ENCODE measurements at places on chromosomes 12 and 14.

DNA sequence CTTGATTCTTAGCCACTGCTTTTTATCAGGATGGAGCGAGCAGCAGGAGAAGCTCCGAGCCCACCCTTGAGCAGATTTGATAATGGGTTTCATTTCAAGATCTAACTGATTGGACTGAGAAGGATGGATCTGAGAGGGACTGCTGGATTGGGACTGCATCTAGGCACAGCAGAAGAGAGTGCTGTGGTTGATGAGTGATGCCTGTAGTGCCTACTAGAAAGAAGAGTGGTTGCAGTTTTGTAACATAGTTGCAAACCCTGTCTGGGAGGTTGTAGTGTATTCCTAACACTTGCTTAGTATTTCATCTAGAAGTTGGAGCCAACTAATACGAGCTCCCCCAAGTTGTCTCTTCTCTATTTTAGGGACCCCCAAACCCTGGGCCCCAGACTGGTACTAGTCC is 88.7 kb downstream of the ASCL1 start:
- DNase-seq, result no peak

GRCh38 chr12:14567351-14568162 is at the start of gene PLBD1:
Gene PLBD1, minus strand, starts transcription at chr12:14567883. Its CDS starts 187 bp downstream, at chr12:14567696.
- DNase-seq, result peak; percentile 0

DNA sequence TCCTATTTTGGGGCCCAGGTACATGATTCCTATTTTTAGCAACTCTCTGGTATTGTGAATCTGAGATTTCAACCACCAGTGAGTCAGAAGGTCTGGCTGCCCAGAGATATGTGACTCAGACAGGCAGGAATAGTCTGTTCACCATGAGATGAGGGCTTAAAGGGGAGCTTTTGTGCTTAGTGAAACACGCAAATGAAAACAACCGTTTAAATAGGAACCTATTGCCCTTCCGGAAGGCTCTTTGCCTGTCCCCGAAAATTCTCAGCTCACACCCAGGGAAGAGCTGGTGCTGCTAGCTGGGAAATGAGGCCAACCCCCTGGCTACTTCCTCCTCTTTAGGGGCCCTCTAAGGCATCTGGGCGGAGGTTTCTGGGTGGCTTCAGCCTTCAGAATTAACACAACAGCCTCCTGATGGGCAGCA is 283.6 kb downstream of the CACNA1C start:
- DNase-seq, result no peak

DNA sequence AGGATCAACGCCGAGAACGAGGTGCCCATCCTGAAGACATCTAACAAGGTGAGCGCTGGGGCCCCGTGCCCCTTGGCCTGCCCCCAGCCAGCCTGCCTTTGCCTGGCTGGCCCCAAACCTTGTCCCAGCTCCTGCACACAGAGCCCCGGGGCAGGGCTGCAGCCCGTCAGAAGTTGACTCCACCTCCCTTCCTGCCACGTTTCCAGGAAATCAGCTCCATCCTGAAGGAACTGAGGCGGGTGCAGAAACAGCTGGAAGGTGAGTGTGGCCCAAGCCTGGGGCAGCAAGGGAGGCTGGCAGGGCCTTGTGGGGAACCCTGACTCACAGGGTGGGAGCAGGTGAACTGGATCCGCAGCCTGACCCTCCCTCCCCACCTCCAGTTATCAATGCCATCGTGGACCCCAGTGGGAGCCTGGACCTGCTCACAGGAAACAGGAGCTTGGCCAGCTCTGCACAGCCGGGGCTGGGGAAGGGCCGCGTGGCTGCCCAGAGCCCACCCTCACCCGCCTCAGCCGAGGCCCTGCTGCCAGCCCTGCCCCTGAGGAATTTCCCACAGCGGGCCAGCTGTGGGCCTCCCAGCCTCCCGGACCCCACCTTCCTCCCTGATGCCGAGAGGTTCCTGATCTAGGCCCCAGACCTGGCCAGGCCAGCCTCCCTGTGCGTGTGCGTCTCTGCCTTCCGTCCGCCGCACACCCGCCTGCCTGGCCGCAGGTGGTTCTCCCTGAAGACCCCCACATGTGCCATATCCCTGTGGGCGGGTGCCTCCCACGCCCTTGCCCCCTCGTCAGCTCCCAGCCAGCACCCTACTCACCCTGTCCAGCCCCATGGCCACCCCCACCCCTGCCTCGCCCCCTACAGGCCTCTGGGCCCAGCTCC is 29.5 kb downstream of the CEP170B start:
- no peak for DNase-seq

DNA sequence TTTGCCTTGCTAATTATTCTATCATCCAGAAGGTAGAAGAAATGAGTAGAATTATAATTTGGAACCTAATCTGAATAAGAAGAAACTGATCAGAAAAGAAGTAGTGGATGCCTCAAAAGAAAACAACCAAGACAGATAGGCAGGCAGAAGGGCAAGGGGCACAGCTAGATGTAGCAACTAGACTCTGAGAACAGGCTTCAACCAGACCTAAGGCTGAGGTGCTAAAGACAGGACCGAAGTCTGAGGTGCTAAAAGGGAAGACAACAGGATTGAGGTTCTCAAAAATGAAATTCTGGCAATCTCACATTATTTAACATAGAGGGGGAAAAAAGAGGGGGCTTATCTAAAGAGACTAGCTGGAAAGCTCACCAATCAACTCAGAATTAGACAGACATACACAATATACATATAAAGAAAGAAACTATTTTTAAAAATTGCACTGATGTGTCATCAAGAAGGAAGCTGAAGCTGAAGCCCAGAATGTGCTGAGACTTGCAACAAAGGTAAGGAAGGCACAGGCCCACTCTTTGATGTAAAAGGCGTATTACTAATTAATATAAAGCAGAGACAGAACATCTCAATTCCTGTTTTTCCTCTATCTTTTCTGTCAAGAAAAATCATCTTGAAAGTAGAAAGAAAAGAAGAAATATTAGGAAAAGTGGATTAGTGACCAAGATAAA is 43.8 kb upstream of the CSRNP2 start:
- DNase-seq, result no peak

DNA sequence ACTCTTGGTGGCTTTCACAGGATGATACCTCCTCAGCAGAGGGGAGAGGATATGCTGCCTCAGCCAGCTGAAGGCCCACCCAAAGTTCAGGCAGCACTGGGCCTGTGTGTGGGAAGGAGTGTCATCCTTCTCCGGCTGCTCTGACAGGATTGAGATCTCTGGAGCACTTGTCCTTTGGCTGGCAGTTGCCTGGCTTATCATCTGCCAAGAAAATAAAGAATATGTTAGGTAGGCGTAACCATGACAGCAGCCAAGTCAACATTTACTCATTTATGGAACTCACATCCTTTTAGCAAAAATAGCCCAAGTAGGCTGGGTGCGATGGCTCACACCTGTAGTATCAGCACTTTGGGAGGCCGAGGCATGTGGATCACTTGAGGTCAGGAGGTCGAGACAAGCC is 68.5 kb downstream of the PPFIBP1 start:
- no peak for DNase-seq

- no peak for DNase-seq
These were observed 57.5 kb downstream of the CALM1 start for GRCh38 chr14:90454041-90455000.

DNA sequence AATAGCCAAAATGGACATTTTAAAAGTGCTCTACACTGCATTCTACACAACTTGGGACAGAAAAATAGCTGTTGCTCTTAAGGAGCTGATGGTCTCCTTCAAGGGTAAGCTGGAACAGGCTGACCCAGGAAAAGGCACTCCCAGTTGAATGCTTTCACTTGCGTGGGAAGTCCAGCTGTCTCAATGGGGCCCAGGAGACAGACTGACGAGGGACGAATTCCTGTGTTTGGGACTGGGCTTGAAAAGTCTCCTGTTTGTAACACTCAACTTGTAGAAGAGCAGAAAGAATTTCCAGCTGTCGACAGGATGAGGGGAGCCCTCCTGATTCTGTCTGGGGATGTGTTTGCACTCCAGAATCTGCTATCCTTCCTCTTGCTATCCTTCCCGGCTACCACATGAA is 180.8 kb downstream of the ZFP36L1 start:
- DNase-seq, result no peak

- DNase-seq, result no peak
These were observed 2.4 kb downstream of the VRK1 start for GRCh38 chr14:96799489-96800054.

DNA sequence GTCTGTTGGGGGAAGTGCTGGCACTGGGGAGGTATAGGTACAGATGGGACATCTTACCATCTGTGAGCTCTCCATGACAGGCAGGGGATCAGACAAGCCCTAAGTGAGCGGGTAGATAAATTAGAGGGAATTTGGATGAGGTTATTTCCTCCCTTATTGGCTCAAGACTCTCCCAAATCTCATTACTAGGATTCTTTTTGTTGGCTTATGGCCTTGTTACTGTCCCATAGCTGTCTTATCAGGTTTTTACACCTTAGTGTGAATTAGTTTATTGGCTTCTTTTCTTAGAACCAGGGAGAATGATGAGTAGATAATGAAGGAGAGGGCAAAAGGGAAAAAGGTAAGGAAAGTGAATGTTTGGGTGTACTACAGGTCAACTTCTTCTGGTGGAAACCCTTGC is 191.1 kb upstream of the PRICKLE1 start:
- DNase-seq, result no peak

- DNase-seq, result no peak
These were observed 18.2 kb downstream of the RDH12 start for GRCh38 chr14:67719866-67720265.

- no peak for DNase-seq
These were observed 74.0 kb upstream of the CDKN3 start for GRCh38 chr14:54322701-54323337.

GRCh38 chr12:59077153-59077552 is 156.8 kb upstream of the LRIG3 start:
- no peak for DNase-seq

DNA sequence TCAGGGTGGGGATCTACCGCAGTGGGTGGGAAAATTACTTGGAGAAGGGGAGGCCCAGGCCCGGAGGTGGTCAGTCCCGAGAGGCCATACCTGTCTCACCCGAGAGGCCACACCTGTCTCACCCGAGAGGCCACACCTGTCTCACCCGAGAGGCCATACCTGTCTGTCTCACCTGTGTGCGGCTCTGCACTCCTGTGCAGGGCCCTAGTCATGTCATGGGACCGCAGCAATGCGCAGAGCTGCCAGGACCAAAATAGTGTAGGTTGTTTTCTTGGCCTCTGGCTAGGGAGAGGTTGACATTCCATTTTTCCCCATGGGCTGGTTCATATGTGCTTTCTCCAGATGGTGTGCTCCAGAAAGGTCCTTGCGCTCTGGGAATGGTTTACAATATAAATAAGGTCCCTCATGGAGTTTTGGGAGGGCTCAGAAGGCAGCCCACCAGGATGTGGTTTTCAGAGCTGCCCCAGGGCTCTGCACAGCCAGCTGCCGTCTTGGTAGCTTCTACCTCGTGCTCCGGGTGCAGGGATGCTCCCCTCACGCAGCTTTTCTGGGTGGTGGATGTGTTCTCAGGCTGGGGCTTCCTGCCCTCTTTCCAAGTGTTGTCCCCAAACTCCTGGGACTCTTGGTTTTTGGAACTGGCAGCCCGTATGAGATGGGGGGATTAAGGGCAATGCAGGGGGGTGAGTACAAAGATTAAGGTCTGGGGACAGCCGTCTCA is 58.2 kb downstream of the CACNA1C start:
- DNase-seq, result no peak

DNA sequence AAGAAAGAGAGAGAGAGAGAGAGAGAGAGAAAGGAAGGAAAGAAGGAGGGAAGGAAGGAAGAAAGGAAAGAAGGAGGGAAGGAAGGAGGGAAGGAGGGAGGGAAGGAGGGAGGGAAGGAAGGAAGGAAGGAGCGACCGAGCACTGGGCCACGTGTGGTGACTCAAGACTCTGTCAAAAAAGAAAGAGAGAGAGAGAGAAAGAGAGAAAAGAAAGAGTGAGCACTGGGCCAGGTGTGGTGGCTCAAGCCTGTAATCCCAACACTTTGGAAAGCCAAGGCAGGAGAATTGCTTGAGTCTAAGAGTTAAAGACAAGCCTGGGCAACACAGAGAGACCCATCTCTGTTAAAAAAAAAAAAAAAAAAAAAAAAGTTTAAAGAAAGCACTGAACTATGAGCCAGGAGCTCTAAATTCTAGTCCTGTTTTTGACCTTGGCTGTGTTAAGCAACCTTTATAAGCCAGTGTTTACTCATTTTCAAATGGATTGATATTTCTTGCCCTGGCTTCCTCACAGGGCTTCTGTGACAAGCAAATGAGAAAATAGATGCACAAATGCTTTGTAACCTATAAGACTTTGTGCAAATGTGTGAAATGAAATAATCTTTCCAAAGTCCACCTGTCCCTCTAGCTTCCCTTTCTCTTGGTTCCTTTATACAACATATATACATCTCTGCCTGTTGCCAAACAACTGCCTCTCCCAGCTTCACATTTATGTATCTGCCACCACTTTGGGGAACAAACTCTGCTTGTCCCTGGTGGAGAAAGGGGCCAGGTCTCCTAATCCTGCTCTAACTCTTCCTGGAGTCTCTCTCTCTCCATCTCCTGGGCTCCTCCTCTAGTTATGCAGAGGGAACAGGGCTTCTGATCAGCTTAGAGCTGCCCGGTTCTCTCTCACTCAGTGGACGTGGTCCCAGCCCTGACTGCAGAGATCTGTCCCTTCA is 16.1 kb upstream of the PLEKHG6 start:
- no peak for DNase-seq

DNA sequence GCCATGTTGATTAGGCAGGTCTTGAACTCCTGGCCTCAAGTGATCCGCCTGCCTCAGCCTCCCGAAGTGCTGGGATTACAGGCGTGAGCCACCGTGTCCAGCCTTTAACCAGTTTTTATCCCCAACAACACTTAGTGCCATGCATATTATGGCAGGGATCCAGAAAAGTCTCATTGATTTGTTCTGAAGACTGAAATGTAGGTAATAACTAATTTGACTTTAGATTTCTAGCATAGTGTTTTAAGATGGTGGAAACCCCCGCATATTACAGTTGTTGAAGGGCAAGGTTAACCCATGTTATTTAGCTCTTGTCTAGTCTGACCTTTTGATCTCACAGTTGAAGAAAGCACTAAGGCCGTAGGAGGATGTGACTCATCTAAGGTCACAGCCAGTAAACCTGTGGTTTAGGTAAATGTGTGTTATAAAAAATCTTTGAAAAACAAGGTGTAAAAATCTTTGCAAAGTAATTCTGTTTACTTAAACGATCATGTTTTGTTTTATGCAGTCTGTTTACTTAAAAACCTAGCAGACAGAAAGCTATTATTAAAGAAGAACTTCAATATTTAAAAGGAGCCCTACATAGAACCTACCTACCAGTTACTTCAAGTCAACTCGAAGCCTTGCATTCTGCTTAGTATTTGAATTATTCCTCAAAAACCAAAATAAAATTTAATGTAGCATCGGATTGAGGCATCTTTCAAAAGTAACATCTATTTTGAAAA is 24.8 kb downstream of the BICDL1 start:
- no peak for DNase-seq

DNA sequence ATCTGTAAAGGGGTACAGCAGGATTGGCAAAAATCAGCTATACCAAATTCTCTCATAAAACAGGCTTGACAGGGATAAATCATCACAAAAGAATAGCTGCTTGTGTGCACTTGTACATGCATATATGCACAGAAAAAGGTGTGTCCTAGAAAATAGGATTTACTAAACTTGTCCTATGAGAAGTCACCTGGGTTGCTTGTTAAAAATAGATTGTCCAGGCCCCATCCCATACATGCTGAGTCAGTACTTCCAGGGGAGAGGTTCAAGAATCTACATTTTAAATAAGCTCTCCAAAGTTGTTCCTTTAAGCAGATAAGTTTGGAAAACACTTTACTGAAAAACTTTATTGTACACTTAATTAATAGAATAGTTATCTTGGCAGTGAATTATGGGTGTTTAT is 123.1 kb downstream of the ANO6 start:
- no peak for DNase-seq

- DNase-seq, result no peak
These were observed 35.9 kb downstream of the SLC8B1 start for GRCh38 chr12:113298861-113299545.

GRCh38 chr12:117027251-117028086 is 71.7 kb downstream of the TESC start:
- DNase-seq, result no peak

GRCh38 chr14:22715186-22715812 is 51.2 kb upstream of the OXA1L start:
- DNase-seq, result no peak

Data from stimulated activated CD4-positive, alpha-beta T cell treated with anti-CD3 and anti-CD28 coated beads, Interleukin-15, amount 100 ng/mL, for 1 hour (primary cell).